Fibroblast of skin of left biceps (primary cell): ENCODE measurements at places on chromosomes 5 and 9.

- DNase-seq, result no peak
Measured at GRCh38 chr5:100551183-100551582, 16.0 kb downstream of the FAM174A start.

- DNase-seq, result no peak
Measured at GRCh38 chr9:93122721-93123221, 11.3 kb downstream of the NINJ1 start.

DNA sequence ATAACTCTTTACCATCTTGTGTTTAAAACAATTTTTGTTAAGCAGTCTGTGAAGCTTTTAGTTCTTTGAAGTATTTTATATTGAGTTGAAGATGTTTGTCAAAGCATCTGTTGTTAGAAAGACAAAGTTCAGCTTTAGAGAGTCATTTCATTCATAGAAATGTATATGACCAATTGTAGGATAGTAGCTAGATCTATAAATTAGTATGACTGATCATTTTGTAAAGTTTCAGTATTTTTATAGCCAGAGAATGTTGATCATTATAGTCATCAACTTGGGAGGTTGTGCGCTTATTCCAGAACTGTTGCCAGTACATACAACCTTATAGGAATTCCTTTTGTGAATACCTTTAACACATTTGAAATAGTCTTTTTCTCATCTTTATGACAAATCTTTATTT is 5.2 kb downstream of the NIPBL start:
- DNase-seq, result no peak

- no peak for DNase-seq
Measured at GRCh38 chr9:118364266-118365106, 660.3 kb downstream of the TLR4 start.

- no peak for DNase-seq
Measured at GRCh38 chr5:181223729-181224389, 778 bp downstream of the TRIM41 start.

- DNase-seq, result no peak
Measured at GRCh38 chr9:94016744-94017143, 61.6 kb upstream of the BARX1 start.

DNA sequence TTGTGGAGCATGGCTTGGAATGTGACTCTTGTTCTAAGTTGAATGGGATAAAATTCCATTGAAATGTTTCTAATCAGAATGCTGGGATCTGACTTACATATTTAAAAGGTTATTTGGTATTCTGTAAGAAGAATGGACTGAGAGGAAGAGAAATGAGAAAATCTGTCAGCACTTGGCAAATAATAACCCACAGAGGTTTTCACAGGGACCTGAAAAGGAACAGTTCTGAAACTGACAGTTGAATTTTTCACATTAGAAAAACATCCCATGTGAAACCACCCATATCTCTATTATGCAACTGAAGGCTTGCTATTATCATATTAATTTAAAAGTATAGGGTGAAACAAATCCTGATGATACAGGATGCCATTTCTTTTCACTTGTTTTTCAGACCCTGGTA is 302.7 kb downstream of the EPB41L4A start:
- peak; percentile 43 for DNase-seq

DNA sequence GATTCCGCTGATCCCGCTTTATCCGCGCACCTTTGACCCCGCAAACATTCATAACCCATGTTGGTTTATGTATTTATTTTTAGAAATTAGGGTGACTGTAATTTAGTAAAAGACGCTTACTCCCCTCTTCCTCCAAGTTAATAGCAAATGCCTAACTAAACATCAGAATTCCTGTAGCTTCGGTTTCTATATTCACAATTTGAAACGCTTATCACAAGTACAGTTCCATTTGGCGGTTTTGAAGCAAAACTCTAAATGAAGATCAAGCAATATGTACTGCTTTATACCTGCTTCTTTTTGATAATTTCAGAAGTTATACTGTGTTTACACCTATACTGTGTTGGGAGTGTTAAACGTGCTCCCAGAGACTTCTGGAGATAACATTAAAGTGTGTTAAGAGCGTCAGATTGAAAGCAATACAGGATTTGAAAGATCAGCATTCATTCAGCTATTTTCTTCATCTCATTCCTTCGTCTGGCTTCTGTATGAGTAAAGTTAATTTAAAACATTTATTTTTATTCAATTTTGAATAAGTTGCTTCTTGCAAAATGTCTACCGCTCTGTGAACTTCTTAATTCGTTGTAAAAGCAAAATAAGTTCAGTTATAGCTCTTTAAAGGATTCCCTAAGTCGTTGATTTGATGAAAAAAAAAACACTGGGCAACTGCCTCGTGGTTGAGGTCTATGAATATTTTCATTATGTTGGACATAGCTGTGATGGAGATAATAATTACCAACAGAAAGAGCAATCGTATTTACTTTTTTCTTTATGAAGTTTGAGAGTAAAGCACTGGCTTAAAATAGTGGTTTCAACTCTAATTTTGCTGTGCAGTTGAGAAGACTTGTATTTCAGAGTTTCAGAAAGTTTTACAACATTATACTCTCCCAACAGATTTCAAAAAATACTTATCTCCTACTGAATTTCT is 2.5 kb downstream of the PRDM6 start:
- DNase-seq, result no peak

GRCh38 chr5:40268088-40268487 is 411.6 kb upstream of the PTGER4 start:
- DNase-seq, result no peak

GRCh38 chr9:17859228-17859627 is 280.4 kb downstream of the SH3GL2 start:
- DNase-seq, result no peak

- no peak for DNase-seq
Measured at GRCh38 chr5:40453689-40454088, 226.0 kb upstream of the PTGER4 start.

GRCh38 chr5:156883316-156883875 is 33.3 kb downstream of the PPP1R2B start:
- no peak for DNase-seq

GRCh38 chr9:5483306-5483705 is 27.0 kb upstream of the PDCD1LG2 start:
- no peak for DNase-seq

- DNase-seq, result no peak
Measured at GRCh38 chr5:147669169-147669869, 113.2 kb downstream of the JAKMIP2 start.

DNA sequence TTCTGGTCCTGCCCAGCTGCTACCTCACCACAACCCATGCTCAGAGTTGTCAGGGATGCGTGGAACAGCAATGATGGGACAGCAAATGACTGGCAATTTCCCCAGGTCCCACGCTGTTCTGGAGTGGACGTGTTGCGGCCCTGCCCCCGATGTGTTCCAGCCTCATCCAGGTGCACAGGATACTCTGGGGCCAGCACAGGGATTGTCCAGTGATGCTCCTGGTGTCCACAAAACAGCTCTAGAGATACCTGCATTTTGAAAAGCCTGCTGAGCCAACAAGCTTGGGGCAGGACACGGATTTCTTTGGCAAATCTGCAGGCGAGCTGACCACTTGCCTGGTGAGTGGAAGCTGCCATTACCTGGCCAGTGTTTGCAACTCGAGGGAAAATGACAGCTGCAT is 88.7 kb downstream of the ANKRD33B start:
- DNase-seq, result no peak

GRCh38 chr5:147522435-147522834 is 12.6 kb upstream of the DPYSL3 start:
- no peak for DNase-seq

DNA sequence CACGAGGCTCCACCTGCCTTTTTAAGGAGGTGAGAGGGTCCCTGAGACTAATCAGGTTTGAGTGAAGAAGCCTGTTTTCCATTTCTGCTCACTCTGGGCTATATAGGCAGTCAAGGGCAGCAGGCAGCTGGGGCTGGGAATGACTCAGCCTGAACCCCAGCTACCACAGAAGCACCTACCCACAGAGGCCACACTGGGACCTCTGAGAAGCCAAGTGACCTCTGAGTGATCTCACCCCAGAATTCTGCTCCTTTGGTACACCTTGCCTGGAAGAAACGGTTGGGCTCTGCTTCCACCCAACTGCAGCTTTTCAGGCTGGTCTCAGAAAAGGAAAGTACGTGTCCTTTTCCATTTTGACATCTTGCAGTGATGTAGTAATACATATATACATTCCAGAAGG is 6.8 kb downstream of the FAM219A start:
- DNase-seq, result no peak

- DNase-seq, result no peak
Measured at GRCh38 chr5:40603378-40603777, 76.3 kb upstream of the PTGER4 start.

DNA sequence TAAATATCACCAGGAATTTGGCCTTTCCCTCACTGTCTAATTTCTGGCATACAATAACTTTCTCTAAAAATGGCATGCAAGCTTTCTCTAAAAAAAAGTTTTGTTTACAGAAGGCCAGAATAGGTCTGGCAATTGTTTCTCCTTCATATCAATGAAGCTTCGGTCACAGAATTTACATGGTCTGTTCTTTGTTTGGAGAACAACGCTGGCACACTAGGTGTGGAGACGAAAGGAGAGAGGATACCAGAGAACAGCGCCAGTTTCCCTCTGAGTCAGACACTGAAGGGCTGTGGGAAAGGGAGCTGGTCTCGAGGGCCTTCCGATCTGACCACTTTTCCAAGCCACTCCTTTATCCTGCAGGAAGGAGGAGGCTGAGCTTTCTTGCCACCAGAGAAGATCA is 60.1 kb upstream of the ITGA1 start:
- DNase-seq, result no peak

GRCh38 chr9:96646081-96646991 is 8.8 kb downstream of the PRXL2C start:
- peak; percentile 54 for DNase-seq

DNA sequence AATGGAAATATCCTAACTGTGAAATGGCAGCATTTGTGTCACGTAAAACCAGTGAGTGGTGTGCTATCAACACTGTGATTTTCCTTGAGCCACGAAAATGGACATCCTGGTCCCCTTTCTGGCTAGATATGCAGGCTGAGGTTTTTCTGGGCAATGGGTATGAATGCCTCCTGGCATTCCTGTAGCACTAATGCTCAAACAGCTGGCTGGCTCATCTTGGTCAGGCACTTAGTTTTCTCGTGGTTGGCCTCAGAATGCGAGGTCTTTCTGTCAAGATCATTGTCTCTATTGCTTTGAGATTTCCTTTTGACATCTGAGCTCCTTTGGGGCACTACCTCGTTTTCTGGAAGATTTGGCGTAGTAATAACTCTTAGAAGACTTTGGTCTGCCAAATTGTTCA is 15.6 kb downstream of the SLC1A3 start:
- DNase-seq, result no peak

- DNase-seq, result no peak
Measured at GRCh38 chr5:166353580-166353979, 1937.9 kb upstream of the WWC1 start.

DNA sequence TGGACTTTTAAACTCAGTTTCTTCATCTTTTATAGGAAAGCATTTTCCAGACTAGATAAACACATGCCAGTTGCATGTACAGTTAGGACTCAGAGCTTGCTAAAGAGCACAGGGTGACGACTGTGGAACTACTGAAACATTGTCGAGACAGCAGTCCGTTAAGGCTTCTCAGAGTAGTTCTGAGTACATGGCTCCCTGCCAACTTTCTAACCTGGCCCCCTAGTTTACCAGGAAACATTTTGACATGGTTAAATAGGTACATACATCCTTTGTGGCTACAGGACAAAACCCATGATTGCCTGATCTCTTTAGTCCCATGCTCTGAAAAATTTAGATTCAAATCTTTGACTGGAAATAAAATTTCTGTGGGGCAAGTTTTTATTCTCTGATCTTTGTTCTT is 129.7 kb downstream of the SLF1 start:
- DNase-seq, result no peak

- no peak for DNase-seq
Measured at GRCh38 chr5:36680066-36680465, 73.7 kb downstream of the SLC1A3 start.

DNA sequence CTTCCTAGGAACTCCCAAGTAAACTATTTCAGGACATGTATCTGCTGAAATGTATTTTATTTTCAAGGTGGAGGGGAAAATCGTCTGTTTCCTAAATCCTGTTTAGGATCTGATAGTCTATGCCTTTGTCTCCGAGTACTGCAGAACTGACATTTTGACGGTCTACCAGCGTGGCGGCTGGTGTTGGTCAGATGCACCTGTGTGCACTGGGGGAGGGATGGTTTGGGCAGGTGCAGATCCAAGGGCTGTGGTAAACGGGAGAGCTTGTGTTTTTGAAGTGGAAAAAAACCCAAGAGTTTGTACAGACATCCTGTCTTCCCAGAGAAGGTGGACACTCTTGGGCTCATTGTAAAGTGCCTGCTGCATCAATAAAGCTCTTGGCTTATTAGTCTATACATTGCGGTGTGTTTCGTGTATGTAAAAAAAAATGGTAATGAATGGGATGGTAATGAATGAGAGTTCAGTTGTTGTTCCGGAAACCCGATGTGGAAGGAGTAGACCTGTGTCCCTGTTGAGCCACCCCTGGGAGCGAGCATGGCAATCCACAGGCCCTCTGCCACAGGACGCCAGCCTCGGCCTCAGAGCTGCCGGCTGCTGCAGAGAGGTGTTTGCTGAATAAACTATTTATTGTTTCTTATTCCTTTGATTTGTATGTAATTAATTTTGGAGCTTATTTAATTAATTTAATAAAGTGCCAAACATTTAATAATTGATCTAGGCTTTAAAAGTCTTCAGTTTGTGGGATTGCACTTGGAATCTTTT is 15.3 kb downstream of the ARPC5L start:
- no peak for DNase-seq

DNA sequence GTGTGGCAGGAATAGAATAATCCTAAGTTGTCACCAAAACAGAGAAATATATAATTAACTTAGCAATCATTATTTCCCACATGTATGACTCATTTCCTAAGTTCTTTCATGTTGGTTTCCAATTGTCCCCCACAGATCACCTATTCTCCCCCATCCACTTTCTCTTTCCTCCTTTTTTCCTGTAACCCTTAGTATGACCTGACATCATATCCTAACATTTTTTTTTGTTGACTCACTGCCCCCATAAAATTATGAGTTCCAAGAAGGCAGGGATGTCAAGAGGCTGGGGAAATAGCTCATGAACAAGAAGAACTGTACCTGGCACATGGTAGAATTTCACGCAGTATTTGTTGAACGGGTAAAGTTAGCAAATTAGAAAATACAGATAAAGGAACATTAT is 186.7 kb downstream of the DCP2 start:
- no peak for DNase-seq

DNA sequence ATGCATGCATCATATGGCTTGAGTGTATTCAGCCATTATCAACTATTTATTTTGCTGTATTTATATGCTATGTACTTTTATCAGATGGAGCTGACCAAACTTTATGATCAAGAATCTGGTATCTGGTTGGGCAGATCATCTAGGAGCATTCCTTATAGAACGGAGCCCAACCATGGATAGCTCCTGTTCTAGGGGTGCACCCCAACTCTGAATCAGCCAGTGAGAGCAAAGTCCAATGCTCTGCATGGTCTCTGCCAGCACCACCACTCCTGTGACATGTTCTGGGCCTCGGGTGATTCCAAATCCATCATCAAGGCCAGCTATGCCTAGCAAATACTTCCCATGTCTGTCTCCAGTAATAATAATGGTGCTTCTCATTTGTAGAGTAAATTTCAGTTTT is 517.5 kb downstream of the AGTPBP1 start:
- DNase-seq, result no peak

- DNase-seq, result no peak
Measured at GRCh38 chr9:120815075-120815474, 21.9 kb upstream of the FBXW2 start.

- DNase-seq, result peak; percentile 65
Measured at GRCh38 chr5:172479034-172479783, 24.9 kb upstream of the SH3PXD2B start.

- DNase-seq, result no peak
Measured at GRCh38 chr5:140106101-140106500, 7.8 kb upstream of the PURA start.
